ENCODE measurements at places on chromosomes 3 and 15.
A peak's percentile ranks its signal among the peaks of the same experiment; 100 is the strongest.

GRCh38 chr3:49791571-49791970 lies 5.2 kb upstream of the IP6K1 start:
- DNase-seq: no peak

- DNase-seq: no peak
Observed at GRCh38 chr3:47261301-47261700, 21.3 kb downstream of the KIF9 start.

- no peak for DNase-seq
Observed at GRCh38 chr3:159513867-159514380, 474.7 kb upstream of the IL12A start.

DNA sequence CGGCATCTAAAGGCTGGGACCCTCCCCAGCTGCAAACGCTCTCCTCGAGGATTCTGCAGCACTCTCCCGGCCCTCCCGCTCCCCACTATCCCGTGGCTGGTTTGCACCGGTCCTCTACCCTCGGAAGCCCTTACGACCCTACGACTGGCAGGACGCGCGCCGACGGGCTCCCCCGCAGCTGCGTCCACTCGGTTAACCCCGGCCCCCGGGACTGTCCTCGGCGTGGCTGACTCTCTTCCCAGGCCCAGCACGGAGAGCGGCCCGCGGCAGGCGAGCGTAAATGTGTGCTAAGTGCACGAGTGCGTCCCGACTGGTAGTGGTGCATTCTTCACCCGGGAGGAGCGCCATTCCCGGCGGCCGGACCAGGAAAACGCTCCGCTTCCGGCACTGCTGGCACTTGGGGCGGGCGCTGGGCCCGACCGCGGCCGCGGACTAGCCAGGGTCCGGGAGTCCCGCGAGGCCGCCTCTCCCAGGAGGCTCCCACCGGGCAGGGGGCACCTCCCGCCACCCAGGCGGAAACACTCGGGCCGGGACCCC lies 508 bp downstream of the GORASP1 start:
- no peak for DNase-seq

DNA sequence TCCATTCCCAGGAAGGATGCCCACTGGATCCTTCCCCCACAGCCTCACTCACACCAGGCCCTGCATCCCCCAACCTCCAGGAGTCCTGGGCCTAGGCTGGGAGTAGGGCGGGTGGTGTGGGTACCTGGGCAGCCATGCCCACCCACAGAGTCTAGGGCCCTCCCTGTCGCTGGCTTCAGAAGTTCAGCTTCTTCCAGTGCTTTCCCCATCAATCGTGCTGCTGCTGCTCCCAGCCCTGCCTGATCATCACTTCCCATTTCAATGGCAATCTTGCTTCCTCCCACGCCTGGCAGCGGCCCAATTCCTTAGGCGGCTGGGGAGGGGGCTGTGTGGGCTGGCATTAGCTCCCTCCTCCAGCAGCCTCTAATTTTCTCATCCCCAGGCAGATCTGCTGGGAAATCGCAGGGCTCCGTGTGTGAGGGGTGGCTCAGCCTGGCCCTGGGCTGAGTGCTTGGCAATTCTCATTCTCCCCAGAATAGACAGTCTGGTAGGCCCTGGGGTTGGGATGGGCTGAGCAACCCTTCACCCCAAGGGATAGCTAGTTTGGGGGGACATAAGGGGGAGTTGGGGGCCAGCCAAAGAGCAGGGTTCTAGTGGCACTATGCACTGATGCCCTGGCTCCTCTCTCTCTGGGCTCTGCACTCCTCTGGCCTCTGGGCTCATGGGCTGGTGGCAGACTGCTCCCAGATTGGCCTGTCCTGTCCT lies 66.4 kb downstream of the SCN5A start:
- no peak for DNase-seq

DNA sequence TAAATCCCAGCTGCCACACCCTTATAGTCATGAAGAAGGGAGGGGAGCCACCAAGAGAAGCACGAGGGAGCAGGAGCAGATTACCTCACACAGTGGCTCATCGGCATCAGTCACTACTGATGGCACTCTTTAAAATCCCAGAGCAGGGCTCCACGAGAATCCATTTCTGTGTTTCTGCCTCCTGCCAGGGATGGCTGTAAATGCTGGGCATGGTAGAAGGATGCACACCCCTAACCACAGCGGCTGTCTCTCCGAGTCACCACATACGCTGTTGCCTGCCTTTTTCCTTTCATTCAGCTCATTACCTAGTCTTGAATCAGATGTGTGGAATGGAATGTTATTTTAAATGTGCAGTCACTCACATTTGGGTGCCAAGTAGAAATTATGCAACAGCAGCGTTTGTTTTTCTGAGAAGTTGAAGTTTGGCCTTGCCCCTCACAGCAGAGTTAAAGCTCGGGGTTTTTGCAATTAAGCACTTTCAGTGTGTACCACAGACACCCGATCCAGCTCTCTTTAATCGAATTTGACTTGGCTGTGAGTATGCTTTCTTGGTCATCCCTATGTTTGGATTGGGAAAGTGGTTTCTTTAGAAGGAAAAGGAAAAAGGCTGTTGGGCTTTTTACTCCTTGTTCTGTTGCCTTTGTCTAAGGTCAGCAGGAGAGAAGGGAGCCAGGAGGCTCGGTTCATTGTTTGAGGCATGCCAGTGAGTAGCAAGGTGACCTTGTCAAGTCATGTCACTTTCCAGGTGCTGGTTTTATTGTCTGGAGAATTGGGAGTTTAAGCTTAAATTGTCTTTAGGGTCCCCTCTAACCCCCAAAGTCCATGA lies 284.2 kb upstream of the TPM1 start:
- DNase-seq: no peak

DNA sequence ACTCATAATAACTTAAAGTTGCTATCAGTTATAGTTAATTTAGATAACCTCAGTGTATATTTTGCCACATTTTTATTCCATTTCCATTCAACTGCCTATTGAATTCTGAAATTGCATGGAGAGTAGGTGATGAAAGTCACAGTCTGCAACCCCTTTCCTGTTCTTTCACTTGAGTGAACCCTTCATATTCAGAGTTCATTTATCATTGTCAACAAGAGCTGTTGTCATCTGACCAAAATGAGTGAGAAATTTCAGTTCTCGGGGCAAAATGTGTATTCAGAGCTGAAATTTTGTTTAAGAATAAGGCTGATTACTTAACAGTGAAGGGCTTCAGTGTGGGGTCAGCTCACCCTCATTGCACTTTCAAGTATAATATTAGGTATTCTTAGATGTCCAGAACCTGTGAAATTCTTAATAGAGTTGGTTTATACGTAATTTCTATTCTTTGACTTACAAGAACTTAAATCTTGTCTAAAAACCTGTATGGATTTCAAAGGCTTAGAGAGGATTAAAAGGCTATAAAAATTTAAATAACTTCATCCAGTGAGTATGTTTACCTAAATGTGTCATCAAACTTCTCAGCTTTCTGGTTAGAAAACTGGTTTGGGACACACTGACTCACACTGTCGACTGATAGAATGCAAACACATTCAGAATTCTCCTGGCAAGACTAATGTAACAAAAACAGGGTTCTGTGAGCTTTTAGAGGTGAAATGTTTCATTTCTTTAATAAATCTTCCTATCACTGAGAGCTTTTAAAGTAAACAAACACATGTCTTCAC lies 92.2 kb downstream of the CMSS1 start:
- DNase-seq: no peak

GRCh38 chr3:125051715-125052581 lies 3.8 kb downstream of the HEG1 start:
- DNase-seq: no peak

DNA sequence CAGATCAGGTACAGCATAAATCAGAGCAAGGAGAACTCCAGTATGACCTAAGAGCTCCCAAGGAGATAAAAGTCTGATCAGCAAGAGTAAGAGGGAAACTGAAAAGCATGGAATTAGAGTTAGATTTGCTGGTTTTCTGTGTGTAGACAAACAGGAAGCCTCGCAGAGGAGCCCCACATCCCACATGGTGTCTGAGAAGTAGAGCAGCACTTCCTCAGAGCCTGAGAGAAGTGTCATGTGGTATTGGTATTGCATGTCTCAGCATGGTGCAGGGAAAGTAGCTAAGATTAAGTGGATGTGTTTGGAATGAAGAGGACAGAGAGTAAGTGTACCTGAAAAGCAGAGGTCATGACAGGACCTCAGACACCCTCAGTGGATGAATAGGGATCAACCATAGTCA lies 175.4 kb upstream of the GBE1 start:
- DNase-seq: no peak

DNA sequence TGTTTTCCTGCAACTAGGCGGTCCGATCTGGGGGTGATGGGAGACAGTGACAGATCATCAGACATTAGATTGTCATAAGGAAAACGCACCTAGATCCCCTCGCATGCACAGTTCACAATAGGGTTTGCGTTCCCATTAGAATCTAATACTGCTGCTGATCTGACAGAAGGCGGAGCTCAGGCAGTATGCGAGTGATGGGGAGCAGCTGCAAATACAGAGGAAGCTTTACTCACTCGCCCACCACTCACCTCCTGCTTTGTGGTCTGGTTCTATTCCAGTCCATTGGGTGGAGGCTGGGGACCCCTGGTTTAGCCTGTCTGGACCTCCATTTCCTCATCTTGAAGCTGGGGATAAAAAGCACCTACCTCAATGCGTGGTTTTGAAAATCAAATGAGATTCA lies 437.5 kb upstream of the PROK2 start:
- DNase-seq: no peak

- DNase-seq: no peak
Observed at GRCh38 chr3:63685340-63685739, 32.9 kb downstream of the SNTN start.

DNA sequence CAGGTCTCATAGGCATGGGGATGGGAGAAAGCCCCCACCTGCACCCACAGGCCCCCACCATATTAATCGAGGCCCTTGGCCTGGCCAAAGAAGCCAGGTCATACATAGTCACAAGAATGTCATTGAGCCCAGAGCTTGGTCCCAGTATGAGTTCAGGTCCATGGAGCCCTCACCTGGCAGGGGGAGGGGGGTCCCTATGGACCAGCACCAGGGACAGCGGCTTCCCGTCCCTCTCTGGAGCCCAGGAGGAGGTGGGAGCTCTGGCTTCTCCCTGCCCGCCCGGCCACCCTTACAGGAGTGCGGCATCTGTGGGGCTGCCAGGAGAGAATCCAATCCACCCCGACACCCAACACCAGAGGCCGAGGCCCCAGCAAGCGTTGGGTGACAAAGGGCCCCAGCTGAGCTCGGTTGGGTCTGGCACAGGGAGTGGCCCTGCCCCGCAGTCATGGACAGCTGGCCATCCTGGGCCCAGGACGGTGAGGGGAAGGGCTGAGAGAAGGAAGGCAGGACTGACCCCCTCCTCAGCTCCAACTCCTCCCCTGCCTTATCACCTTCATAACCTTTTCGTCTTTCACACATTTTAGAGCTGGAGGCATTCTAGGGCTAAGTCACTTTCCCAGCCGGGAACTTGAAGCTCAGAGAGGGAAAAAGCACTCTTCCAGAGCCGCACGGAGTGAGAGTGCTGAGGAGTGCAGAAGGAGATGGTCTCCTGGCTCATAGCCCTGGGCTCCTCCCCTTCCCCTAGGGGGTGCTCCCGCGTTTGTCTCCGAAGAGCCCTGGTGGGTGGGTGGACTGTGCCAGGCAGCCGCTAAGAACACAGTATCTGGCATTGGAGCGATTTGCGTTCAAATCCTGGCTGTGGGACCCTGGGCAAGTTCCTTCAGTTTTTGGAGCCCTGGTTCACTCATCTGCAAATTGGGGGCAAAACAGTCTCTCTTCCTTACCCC lies 54.6 kb downstream of the ATP2B2 start:
- no peak for DNase-seq

DNA sequence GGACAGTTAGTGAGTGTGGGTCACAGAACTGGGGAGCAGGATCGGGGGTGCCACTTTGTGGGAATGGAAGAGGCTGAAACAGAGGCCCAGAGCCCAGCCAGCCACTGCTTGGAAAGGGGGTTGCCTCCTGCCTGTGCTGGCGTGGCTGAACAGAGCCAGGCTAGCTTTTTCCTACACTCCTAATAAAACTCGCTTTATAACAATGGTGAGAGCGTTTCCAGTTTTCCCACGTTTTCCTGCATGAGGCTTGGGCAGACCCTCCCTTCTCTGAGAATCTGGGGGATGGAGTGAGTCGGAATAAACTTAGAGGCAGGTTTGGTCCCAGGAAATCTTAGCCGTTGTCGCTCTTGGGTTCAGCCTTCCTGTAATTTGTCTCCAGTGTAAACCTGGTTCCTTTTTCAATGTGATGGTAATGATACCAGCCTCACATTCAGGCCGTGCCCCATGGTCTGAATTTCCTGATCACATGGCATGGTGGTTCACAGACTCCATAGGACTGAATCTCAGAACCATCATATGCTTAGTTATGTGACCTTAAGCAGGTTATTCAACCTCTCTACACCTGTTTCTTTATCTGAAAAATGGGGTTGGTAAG lies 6.5 kb upstream of the FGD5 start:
- DNase-seq: no peak

GRCh38 chr3:35708394-35709271 lies 69.3 kb downstream of the ARPP21 start:
- no peak for DNase-seq

- DNase-seq: no peak
Observed at GRCh38 chr15:67892559-67893377, 52.9 kb upstream of the RNU6-1 start.

GRCh38 chr3:175434561-175434960 lies 575.4 kb downstream of the NAALADL2 start:
- no peak for DNase-seq

DNA sequence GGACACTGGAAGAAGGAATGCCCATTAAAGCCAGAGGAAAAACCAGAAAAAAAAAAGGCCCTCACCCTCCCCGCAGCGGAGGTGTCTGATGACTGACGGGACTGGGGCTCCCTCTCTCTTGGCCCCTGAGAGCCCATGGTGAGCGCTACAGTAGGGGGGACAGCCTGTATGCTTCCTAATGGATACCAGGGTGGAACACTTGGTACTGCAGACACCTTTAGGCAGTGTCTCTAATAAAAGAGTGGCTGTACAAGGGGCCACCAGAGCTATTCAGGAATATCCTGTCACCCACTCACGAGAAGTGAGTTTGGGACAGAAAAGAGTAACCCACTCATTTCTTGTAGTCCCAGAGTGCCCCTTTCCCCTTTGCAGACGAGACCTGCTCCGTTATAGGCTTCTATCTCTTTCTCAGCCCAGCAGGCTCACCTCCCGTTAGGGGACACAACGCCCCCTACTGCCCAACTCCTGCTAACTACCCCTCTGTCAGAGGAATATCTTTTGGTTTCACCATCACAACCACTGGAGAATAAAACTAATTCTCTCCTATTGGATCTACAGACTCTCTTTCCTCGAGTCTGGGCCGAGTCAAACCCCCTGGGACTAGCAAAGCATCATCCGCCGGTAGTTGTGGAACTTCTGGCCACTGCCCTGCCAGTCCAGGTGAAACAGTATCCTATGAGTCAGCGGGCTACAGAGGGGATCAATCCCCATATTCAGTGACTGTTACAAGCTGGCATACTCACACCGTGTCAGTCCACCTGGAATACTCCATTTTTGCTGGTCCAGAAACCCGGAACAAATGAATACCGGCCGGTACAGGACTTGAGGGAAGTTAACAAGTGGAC lies 40.8 kb downstream of the ZBTB11 start:
- peak; percentile 16 for DNase-seq

DNA sequence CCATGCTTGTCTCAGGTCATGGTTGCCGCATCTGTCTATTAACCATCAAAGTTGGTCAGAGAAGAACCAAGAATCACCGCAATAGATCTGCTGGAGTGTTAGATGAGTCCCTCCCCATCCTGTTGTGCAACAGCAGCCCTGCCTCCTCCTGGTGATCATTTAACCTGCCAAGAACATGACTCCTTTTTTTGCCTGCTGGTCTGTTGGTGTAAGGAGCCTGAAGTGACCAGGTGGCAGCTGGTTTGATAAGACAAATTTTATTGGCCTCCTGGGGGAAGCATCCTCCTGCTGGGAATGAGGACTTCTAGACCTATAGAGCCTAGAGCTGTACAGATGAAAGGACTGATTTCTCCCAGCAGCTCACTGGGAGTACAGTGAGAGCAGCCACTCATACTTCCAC lies 43.5 kb upstream of the RAF1 start:
- DNase-seq: no peak

- DNase-seq: no peak
Observed at GRCh38 chr3:26521261-26521660, 101.3 kb upstream of the LRRC3B start.
